Gastroesophageal sphincter (tissue), 4 donors: ENCODE measurements at places on chromosomes 1 and 21.

GRCh38 chr1:198890214-198890930 is 251.5 kb downstream of the PTPRC start:
- no peak for ATAC-seq

DNA sequence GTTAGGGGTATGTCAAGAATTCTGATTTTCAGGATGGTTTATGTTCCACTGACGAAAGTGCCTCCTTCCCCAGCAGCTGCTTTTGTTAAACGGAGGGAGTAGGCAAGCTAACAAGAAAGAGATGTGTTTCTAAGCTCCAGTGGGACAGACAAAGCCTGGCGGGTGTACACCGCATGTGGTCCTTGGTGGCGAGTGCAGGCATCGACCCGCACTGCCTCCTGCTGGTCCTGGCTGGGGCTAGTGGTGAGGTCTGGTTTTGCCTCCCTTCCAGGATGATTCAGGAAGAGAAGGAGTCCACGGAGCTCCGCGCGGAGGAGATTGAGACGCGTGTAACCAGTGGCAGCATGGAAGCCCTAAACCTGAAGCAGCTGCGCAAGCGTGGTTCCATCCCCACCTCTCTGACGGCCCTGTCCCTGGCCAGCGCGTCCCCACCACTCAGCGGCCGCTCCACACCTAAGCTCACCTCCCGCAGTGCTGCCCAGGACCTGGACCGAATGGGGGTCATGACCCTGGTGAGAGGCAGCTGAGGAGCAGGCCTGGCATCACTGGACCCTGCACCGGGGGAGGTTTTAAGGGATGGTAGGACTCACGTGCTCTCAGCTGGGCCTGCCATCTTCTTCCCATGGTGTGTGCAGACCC is 29.0 kb downstream of the PPFIA4 start:
- ATAC-seq, result no peak

DNA sequence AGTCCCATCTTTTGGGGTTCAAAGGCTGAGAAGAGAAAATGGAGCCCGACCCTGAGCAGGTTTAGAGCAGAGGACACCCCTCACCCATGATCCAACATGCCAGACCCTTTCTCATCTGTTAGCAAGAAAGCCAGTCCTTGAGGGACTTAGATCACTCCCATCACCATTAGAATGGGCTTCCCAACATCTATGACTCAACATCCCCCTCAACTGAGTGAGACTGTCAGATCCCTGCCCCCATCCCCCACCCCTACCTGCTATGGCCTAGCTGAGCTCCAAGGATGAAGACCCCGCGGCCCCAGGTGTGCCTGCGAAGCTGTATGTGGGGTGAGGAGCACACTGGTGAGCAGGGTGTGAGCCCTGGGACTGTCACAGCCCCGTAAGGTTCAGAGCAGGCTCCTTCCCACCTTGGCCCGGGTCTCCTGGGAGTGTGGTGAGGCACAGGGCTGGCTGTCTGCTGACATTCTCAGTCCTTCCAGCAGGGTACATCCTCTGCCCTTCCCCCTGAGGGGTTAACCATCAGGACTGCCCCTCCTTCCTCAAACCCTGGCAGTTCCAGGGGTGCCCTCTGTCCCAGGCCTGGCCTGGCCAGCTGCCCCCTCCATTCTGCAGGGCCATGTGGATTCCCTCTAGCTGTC is 21.4 kb upstream of the BLACAT1 start:
- ATAC-seq, result no peak

DNA sequence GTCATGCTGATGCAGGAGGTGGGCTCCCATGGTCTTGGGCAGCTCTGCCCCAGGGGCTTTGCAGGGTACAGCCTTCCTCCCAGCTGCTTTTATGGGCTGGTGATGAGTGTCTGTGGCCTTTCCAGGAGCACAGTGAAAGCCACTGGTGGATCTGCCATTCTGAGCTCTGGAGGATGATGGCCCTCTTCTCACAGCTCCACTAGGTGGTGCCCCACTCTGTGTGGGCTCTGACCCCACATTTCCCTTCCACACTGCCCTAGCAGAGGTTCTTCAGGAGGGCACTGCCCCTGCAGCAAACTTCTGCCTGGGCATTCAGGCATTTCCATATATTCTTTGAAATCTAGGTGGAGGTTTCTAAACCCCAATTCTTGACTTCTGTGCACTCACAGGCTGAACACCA is 1188.6 kb downstream of the MRPL39 start:
- no peak for ATAC-seq

DNA sequence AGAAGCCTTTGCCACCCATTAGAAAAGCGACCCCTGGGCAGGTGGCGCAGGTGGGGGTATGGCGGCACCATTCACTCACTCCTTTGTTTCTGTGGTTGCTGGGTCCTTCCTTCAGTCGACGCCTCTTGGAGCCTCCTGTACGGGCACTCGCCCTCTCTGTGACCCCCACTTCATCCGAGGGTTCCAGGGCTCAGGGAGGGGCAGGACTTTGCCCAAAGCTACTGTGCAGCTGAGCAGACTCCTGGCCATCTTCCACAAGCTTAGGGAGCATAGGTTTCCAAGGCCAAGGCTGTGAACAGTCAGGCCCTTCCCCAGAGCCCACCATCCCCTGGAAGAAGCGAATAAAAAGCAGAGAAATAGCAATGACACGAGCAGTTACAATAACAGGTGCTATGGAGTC is 190.7 kb upstream of the ARHGEF16 start:
- ATAC-seq, result no peak

DNA sequence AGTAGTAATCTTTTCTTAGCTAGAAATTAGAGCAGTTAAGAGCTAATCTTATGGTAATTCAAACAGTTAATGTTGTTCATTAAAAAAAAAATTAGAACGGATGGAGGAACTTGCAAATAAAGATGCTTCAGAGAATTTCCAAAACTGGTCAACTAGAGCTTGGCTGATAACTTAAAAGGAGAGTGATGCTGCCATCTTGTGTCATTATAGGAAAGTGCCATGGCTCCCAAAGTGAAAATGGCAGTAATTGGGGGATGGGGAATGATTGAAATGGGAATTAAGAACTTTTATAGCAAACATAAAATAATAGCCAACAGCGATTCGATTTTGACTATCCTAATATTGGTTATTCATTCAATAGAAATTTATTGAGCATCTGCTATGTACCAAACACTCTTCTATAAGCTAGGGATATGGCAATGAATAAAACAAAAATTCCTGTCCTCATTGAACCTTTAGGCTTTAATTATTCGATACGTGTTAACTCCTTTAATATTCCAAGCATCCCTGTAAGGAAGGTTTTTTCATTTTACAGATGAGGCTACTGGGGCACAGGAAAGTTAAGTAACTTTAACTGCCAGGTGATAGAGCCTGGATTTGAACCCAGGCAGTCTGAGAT is 5.7 kb upstream of the PLPP3 start:
- peak; percentile 55 for ATAC-seq

DNA sequence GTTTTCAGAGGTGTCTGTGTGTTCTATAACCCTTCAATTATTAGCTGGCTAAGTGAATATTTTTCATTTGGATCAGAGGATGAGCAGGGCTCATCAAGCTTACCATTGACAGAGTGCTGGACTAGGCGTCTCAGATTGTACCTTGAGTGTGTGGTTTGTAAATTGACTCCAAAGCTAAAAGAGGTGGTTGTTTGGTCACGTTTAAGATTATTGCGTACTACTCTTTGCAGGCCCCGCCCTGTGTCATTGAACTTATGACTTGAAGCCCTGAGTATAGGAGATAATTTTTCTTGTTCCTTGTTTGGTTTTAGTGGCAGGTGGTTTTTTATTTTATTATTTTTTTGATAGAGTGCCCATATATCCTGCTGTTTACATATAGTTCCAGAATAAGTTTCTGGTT is 17.7 kb downstream of the MRPS6 start:
- ATAC-seq, result no peak

GRCh38 chr1:25140073-25140797 is 92.1 kb downstream of the SYF2 start:
- ATAC-seq, result no peak

- no peak for ATAC-seq
Observed at GRCh38 chr1:18927654-18928272, 25.4 kb upstream of the ALDH4A1 start.

DNA sequence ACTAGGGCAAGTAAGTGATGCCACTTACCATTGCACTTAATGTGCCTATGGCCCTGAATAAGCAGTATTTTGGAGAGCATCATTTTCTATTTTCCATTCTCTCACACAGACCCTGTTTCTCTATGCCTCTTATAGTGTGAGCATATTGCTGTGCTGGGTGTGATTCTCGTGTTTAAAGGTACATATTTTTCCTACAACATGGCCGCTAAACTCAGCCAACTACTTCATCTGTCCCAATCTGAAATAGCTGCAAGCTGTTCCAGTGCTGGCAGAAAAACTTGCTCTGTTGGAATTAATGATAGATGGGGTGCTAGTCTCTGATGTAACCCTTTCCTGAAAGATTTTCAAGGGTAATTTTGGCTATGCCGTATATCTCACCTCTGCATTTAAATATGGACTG is 97.5 kb downstream of the ZNF326 start:
- no peak for ATAC-seq

GRCh38 chr21:46392921-46393320 is 65.8 kb upstream of the DIP2A start:
- peak; percentile 69 for ATAC-seq

DNA sequence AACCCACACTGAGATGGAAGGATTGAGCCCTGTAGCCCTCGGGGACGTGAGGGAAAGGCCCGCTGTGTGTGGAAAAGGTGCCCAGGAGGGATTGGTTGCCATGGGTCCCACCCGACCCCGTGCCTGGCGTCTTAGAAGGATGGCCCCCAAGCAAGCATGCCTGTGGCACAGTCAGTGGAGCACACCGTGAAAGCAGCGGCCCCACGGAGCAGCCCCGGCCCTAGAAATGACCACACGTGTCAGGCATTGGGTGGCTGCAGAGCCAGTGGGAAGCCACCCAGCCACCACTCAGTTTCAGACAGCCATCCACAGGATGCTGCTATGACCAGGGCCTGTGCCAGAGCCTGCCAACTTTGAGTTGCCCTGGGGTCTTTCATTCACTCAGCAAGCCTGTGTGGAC is 13.3 kb upstream of the EPHA8 start:
- no peak for ATAC-seq

DNA sequence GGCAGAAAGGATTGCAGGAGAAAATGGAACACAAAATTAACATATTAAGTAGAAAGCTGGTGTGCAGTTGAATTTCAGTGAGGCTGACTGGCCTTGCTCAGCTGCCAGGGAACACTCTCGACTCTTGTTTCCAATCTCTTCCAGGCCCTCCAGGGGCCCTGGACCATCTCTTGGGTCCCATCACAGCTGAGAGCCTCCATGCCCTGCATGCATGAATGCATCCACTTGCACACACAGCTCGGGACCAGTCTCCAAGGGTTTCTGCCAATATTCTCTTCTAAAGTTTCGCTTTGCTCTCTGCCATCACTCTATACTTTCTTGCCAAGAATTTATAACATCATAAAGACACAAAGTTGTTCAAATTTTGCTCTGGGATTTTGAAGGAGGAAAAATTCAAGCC is 200.3 kb downstream of the DSCAM start:
- no peak for ATAC-seq
